ENCODE measurements at places on chromosomes 11 and 22. TPM values are rescaled to one million over a fixed set of nuclear protein-coding genes. Genes with fewer than 3 reads are reported as not detected.

ROBO4 gene
- not detected for total RNA-seq

GRCh38 chr22:50218153-50218995, 17.6 kb downstream of the SELENOO start:
- no peaks in the 10 kb centered on the region for H3K27me3 ChIP-seq
- no peak for DNase-seq
- peaks cover 9% of the 10 kb centered on the region for H3K36me3 ChIP-seq

DNA sequence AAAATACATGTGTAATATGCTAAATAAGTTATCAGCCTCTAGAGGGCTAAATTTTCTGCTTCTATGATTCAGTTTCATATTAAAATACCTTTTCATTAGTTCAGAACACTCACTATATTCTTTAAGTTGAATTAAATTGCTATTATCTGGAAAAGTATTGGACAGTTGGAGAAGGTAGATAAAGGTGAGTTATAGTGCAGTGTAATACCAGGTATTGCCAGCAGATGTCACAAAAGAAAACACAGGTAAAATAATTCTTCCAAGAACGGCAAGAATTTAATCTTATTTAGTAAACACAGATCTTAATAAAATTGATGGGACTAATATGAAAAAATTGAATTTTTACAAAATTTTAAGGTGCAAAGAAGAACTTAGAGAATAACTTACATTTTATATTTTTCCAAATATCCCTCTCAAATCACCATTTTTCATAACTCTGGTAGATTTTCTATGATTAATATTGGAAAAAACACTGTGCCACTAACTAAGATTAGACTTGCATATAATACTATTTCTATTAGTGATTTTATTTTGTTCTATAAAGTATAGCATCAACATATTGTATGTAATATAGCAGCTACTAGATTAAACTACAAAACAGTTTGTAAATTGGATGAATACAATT, 1.7 kb upstream of the LRRC4C start:
- no peaks in the 10 kb centered on the region for H3K36me3 ChIP-seq
- no peak overlapping the region for H3K4me3 ChIP-seq
- H3K4me1 ChIP-seq = peaks cover 3% of the 10 kb centered on the region
- H3K27me3 ChIP-seq = peaks cover 4% of the 10 kb centered on the region
- no peak for DNase-seq

GRCh38 chr11:47329431-47329986, 23.0 kb downstream of the MYBPC3 start:
- H3K36me3 ChIP-seq = peaks cover 6% of the 10 kb centered on the region
- no peak overlapping the region for H3K27ac ChIP-seq
- DNase-seq = no peak
- peaks cover 2% of the 10 kb centered on the region for H3K4me1 ChIP-seq

DNA sequence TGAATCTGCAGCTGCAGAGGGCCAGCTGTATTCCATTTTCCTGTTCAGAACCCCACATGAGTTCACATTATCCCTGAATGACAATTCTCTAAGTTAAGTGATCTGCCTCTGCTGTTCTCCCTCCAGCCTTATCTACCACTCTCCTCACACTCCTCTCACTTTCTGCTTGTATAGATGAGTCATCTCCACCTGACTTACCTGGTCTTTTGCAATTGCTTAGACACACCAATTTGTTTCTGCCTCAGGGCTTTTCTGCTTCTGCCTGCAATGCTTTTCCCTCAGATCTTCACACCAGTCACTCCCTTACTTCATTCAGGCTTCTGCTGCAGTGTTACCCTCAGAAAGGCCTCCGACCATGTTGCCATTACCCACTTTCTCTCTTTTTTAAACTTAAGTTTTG, 118.1 kb downstream of the ATM start:
- H3K27me3 ChIP-seq = no peaks in the 10 kb centered on the region
- H3K27ac ChIP-seq = no peak overlapping the region
- peaks cover 1% of the 10 kb centered on the region for H3K36me3 ChIP-seq
- DNase-seq = no peak
- no peak overlapping the region for H3K4me3 ChIP-seq

SLC1A2 gene
- total RNA-seq = 0.44 TPM

- H3K27ac ChIP-seq = no peak overlapping the region
- no peak for DNase-seq
- H3K4me1 ChIP-seq = peaks cover 30% of the 10 kb centered on the region
- peak overlapping the region; percentile 73 for H3K4me3 ChIP-seq
- H3K36me3 ChIP-seq = no peaks in the 10 kb centered on the region
Observed at GRCh38 chr11:44725016-44725685, 1.6 kb upstream of the TSPAN18 start.

PUS3 gene
- 12.7 TPM for total RNA-seq

DNA sequence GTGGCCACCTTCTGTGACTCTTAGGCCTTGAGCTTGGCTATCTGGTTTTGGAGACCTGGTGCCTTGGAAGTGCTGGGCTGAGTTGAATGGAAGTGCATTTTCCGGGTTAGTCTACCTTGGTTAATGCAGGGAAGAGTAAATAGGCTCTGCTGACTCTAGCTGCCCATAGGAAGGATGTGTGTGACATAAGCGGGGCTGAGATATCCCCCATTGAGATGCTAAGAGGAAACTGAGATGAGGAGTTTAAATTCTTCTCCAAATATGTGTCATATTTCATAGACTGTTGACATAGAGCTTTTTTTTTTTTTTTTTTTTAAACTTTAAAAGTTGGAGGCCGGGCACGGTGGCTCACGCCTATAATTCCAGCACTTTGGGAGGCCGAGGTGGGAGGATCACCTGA, 30.8 kb downstream of the ZNRF3 start:
- no peak overlapping the region for H3K4me3 ChIP-seq
- DNase-seq = no peak
- no peak overlapping the region for H3K27ac ChIP-seq
- no peaks in the 10 kb centered on the region for H3K27me3 ChIP-seq

SLC22A25 gene
- not detected for total RNA-seq

DNA sequence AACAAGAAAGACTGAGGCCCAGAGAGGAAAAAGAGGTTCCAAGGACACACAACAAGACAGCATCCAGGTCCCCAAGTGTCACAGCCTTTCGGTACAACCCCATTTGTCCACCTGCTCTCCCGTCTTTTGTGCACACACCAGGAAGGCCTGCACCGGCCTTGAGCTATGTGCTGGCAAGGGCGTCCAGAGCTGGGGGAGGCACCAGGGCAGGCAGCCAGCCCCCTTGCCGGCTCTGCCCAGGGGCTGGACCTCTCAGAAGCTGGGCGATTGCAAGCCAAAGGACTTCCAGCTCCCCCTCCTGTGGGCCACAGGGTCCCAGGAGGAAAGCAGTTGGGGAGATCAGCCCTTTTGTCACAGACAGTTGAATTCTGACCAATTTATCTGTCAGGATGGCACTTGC, 210.5 kb downstream of the MN1 start:
- no peak for DNase-seq
- H3K27ac ChIP-seq = no peak overlapping the region
- peaks cover 14% of the 10 kb centered on the region for H3K27me3 ChIP-seq
- H3K4me1 ChIP-seq = peaks cover 28% of the 10 kb centered on the region
- no peaks in the 10 kb centered on the region for H3K36me3 ChIP-seq

DNA sequence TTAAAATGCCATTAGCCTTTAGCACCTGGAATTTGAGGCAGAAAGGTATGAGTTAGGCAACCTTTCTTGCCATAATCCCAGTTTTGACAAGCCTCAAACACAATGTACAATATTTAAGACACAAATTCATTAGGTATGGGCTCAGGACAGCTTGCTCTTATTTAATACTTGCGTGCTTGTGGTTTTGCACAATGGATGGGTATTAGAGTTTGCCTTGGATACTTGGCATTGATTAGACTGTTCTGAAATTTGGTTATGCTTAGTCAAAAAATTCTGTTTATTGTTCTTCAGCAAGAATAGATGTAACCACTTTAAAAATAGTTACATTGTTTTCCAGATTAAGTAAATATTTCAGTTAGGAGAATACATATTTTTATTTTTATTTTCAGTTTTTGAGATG, 5.4 kb upstream of the C11orf65 start:
- H3K27me3 ChIP-seq = no peaks in the 10 kb centered on the region
- H3K27ac ChIP-seq = no peak overlapping the region
- no peak for DNase-seq
- H3K36me3 ChIP-seq = peaks cover 7% of the 10 kb centered on the region
- H3K4me1 ChIP-seq = peaks cover 9% of the 10 kb centered on the region

NDUFS3 gene
- 102 TPM for total RNA-seq

OR56B1 gene
- not detected for total RNA-seq

- no peak overlapping the region for H3K4me3 ChIP-seq
- no peak overlapping the region for H3K27ac ChIP-seq
- DNase-seq = no peak
- H3K4me1 ChIP-seq = no peaks in the 10 kb centered on the region
- H3K36me3 ChIP-seq = no peaks in the 10 kb centered on the region
Observed at GRCh38 chr22:49614966-49615965, 212.4 kb downstream of the BRD1 start.

DNA sequence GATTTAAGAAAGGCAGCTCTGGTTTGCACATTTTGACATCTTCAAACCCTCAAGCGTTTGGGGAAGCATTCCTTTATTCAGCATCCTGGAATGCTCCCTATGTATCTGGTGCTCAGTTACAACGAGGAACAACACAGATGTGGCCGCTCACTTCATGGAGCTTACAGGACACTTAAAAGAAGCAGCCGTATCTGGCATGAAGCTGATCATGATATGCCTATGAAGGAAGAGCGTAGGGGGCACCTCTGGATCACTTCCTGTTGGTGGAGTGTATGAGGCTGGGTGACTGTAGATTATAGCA, 72.3 kb upstream of the TP53I11 start:
- H3K4me1 ChIP-seq = peaks cover 2% of the 10 kb centered on the region
- H3K27ac ChIP-seq = no peak overlapping the region
- no peaks in the 10 kb centered on the region for H3K36me3 ChIP-seq
- no peak overlapping the region for H3K4me3 ChIP-seq
- DNase-seq = no peak

CASP5 gene
- not detected for total RNA-seq

DNA sequence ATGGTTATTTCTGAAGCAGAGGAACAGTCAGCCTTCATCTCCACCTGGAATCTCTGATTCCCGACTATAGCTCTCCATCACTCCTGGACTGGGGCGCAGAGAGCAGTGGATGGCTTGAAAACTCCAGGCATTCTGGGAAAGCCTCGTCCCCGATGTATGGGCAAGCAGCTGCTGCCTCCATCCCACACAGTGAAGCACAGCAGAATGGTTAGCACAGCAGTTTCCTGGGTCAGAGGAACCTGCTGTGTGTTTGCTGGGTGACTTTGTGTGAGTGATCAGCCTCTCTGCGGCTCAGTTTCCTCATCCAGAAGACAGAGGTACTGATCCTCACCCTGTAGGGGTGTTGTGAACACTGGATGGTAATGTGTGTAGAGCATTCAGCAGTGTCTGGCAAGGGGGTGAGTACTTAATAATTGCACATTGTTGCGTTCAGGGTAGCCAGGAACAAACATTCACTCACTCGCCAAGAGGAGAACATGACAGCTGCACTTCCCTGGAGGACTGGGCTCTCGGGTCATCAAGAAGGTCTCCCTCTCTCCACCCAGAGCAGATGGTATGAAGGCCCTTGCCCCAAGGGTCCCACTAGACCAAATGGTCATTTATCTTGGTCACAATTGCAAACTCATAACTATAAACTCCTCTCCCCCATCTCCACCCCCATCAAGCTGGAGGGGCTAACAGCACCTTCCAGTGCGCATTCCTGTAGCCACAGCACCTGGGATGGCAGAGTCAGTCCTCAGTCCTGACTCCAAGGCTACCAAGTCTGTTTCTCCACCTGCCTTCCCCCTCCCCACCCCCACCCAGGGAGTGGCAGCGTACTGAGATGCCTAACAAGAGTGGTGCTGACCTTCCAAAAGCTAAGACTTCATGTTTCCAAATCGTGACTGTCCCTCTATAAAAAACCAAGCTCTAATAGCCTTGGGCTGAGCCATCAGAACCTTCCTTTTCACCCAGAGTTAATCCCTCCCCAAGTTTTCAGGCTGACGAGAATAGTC, 1.5 kb upstream of the CHST1 start:
- H3K27me3 ChIP-seq = peaks cover 66% of the 10 kb centered on the region
- no peak for DNase-seq
- no peak overlapping the region for H3K27ac ChIP-seq
- no peaks in the 10 kb centered on the region for H3K36me3 ChIP-seq
- no peaks in the 10 kb centered on the region for H3K4me1 ChIP-seq
- peak overlapping the region; percentile 66 for H3K4me3 ChIP-seq

DNA sequence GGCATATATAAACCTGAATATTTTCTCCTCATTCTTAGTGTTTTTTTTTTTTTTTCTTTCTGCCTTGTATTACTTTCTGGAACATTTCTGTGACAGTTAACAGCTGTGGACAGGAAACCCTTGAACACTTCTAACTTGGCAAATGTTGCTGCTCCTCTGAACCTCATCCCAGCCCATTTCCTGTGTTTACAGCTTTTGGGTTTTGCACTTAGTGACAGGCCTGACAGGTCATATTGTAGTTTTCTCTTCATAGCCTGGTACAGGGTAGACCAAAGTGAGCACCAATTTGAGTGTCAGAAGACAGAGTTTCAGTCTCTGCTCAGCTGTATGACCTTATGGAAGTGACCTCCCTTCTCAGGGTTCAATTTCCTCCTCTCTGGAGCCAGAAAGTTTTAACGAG, 91.6 kb downstream of the STIM1 start:
- no peak overlapping the region for H3K4me3 ChIP-seq
- H3K27me3 ChIP-seq = no peaks in the 10 kb centered on the region
- no peak for DNase-seq
- H3K27ac ChIP-seq = no peak overlapping the region
- H3K36me3 ChIP-seq = no peaks in the 10 kb centered on the region

DCHS1 gene
- total RNA-seq = 54.7 TPM
